ENCODE measurements at places on chromosomes 3 and 15.

DNA sequence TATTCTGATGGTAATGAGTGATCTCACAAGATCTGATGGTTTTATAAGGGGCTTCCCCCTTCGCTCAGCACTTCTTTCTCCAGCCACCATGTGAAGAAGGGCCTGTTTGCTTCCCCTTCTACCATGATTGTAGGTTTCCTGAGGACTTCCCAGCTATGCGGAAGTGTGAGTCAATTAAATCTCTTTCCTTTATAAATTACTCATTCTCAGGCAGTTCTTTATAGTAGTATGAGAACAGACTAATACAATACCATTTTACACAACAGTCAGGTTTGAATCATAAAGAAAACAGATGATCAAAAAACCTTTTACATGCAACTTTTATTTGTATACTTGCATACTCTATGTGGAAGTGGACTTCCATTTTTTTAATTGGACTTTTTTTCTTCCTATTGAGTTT, 46.7 kb upstream of the CBLB start:
- no peak overlapping the region for H3K4me3 ChIP-seq
- H3K27ac ChIP-seq = no peak overlapping the region
- H3K27me3 ChIP-seq = no peaks in the 10 kb centered on the region
- no peak for DNase-seq

GRCh38 chr3:60017631-60018030, 967.8 kb upstream of the CFAP20DC start:
- peaks cover 6% of the 10 kb centered on the region for H3K36me3 ChIP-seq
- H3K4me1 ChIP-seq = peaks cover 38% of the 10 kb centered on the region
- DNase-seq = peak; percentile 63
- H3K27me3 ChIP-seq = no peaks in the 10 kb centered on the region

DNA sequence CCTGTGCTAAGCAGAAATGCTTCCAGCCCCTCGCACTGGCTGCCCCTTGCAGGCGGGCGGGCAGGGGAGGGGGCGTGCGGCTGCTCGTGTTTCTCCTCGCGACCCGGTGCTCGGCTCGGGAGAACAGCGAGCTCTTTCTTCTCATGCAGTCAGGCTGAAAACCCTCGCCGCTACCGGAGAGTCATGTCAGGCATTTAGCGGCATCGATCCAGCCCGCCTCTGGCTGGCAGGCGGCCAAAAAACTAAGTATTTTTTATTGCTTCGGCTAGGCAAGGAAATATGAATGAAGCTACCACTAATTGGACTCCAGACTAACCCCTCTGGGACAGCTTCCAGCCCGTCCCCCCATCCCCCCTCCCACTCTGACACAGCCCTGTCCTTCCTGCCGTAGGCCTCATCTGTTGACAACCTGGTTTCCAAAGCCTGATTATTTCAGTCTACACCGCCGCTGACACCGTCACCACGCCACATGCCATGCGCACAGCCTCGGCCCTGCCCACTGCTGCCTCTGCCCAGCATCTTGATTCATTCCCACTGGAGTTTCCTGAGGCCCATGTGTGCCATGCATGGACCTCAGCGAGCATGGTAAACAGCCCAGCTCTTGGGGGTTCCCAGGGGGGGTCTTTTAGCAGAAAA, 35.3 kb downstream of the TLE3 start:
- DNase-seq = no peak
- H3K36me3 ChIP-seq = peaks cover 60% of the 10 kb centered on the region
- no peak overlapping the region for H3K27ac ChIP-seq
- peaks cover 5% of the 10 kb centered on the region for H3K4me1 ChIP-seq
- H3K4me3 ChIP-seq = peak overlapping the region; percentile 37
- H3K27me3 ChIP-seq = no peaks in the 10 kb centered on the region

- no peak overlapping the region for H3K4me3 ChIP-seq
- H3K27me3 ChIP-seq = peaks cover 45% of the 10 kb centered on the region
- DNase-seq = no peak
- no peaks in the 10 kb centered on the region for H3K4me1 ChIP-seq
Measured at GRCh38 chr3:140277886-140278285, 342.9 kb downstream of the CLSTN2 start.

GRCh38 chr3:107264888-107265287, 112.4 kb upstream of the CCDC54 start:
- no peak overlapping the region for H3K27ac ChIP-seq
- H3K36me3 ChIP-seq = no peaks in the 10 kb centered on the region
- DNase-seq = no peak
- H3K4me1 ChIP-seq = no peaks in the 10 kb centered on the region
- peaks cover 17% of the 10 kb centered on the region for H3K27me3 ChIP-seq
- no peak overlapping the region for H3K4me3 ChIP-seq

GRCh38 chr3:145798007-145798406, 363.0 kb downstream of the PLOD2 start:
- no peaks in the 10 kb centered on the region for H3K36me3 ChIP-seq
- H3K27ac ChIP-seq = no peak overlapping the region
- H3K27me3 ChIP-seq = no peaks in the 10 kb centered on the region
- no peak overlapping the region for H3K4me3 ChIP-seq
- DNase-seq = no peak

Measured in central memory CD8-positive, alpha-beta T cell (primary cell).